ENCODE measurements at places on chromosomes 7 and 10. TPM values are rescaled to one million over a fixed set of nuclear protein-coding genes. Genes with fewer than 3 reads are reported as not detected.

Gene VOPP1
- 49.8 TPM for total RNA-seq

Gene MACC1
- 0.09 TPM for total RNA-seq

Gene C10orf95
- total RNA-seq = not detected

Gene AGBL3
- total RNA-seq = 0.52 TPM

Gene HSPA12A
- 1.4 TPM for total RNA-seq

Gene TSPAN12
- 2.0 TPM for total RNA-seq

Gene CHST3
- total RNA-seq = 16.9 TPM

Gene EBF3
- total RNA-seq = 9.0 TPM

Gene TMEM229A
- not detected for total RNA-seq

Gene C1GALT1
- 4.8 TPM for total RNA-seq

Gene ZCWPW1
- total RNA-seq = 2.1 TPM

Gene CTTNBP2
- 16.3 TPM for total RNA-seq

Gene SPRN
- total RNA-seq = 0.63 TPM

Gene ADRB1
- not detected for total RNA-seq

Gene GTF2IRD2
- total RNA-seq = 9.5 TPM

Gene FOXI2
- not detected for total RNA-seq

Gene PLAC9
- 60.6 TPM for total RNA-seq

Gene COL26A1
- total RNA-seq = not detected

Gene CTNNA3
- total RNA-seq = not detected

Gene AKR1C1
- 282 TPM for total RNA-seq

Gene TRRAP
- 12.3 TPM for total RNA-seq

Gene CCDC71L
- total RNA-seq = 13.7 TPM

Gene FKBP9
- 428 TPM for total RNA-seq

Gene ACHE
- total RNA-seq = under 0.01 TPM

Gene TIMM23B
- 11.8 TPM for total RNA-seq

Gene H2BK1
- total RNA-seq = not detected

Gene CPVL
- 0.16 TPM for total RNA-seq

Gene VWA2
- total RNA-seq = 0.86 TPM

Gene FAM25G
- not detected for total RNA-seq

Gene WNT8B
- total RNA-seq = not detected

Gene PTPN20
- total RNA-seq = 0.09 TPM

Gene GNG11
- 11.2 TPM for total RNA-seq

Gene EN2
- total RNA-seq = not detected

Gene AOC1
- not detected for total RNA-seq

Gene GALNT11
- total RNA-seq = 51.8 TPM

Gene HOXA9
- not detected for total RNA-seq

Gene PNLIPRP2
- not detected for total RNA-seq

Gene OR2A1
- total RNA-seq = not detected

Gene LIPF
- total RNA-seq = not detected

Gene BLNK
- 0.09 TPM for total RNA-seq

All from bronchial smooth muscle cell (primary cell).